ENCODE measurements at places on chromosomes 12 and 14.
A peak's percentile ranks its signal among the peaks of the same experiment; 100 is the strongest.

DNA sequence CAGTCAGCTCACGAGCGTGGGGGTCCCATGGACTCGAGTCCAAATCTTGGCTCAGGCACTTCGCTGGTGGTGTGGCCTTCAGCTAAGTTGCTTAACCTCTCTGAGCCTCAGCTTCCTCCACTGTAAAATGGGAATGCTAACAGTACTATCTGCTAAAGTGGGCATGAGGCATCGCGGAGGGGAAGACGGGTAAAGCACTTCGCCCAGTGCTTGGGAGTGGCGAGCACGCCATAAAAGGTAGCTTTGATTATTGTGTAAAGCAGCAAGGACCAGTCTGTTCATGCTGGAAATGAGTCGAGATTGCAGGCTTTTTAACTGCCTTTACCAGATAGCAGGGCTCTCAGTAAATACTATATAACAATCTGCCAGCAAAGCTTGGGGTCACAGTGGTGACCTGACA is 24.5 kb downstream of the HRK start:
- DNase-seq, result no peak

DNA sequence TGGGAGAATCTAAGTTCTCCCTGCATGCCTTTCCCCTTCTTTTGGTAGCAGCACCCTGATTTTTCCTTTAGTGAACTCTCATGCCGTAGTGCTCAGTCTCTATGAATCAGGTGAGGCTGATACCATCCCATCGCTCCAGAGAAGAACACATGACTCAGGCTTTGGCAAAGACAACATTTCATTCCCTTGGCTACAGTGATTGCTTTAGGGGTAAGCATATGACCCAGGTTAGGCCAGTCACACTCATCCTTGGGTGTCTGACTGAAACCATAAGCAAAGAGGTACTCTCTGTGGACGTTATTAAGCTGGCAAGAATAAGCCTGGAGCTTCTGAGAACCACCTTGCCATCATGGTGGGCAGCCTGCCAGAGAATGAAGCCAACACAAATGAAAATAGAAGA is 141.8 kb downstream of the MYRFL start:
- peak; percentile 26 for DNase-seq

- DNase-seq, result no peak
These were observed 41.8 kb downstream of the KIAA0586 start for GRCh38 chr14:58469309-58469708.

DNA sequence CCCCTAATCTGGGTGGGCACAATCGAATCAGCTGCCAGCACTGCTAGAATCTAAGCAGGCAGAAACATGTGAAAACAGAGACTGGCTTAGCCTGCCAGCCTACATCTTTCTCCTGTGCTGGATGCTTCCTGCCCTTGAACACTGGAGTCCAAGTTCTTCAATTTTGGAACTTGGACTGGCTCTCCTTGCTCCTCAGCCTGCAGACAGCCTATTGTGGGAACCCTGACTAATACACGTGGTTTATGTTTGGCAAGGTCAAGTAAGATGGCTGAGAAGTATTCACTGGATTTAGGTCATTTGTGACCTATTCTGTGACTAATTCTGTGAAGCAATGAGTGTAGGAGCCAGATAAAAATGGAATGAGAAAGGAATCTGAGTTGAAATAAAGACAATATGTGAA is 11.0 kb downstream of the GPR135 start:
- no peak for DNase-seq

GRCh38 chr12:108309674-108310312 is 29.3 kb downstream of the CMKLR1 start:
- DNase-seq, result no peak

DNA sequence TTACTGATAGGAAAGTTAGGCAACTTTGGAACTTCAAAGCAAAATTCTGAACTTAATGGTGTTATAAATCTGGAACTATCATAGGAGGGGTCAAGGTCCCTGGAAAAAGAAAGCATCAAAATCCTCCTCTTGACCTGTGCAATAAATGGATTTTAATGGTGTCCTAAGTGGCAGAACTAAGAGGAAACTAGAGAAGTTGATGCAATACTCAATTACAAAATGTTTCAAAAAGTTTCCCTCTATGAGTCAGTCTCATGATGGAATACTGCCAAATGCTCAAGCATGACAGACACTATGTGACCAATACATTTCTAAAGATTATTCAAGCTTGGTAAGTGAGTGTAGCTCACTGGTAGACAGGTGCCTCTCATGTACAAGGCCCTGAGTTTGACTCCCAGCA is 47.7 kb upstream of the ERGIC2 start:
- no peak for DNase-seq

GRCh38 chr12:25502118-25502517 is 51.0 kb downstream of the LMNTD1 start:
- no peak for DNase-seq

DNA sequence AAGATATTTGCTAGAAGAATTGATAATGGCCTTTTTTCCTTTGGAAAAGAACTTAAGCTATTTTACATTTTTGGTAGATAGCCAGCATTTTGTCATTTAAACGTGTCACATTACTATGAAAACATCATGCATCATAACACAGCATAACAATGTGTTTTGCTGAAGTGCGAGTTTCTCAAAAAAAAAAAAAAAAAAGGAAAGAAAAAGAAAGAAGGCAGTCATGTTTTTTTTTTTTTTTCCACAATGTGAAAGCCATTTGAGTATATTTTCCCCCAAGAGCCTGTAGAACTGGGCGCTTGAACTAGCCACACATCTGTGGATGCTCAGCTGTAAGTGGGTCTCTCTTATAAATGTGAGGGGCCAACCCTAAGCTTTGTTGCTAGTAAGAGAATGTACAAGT is 300.1 kb downstream of the AKAP6 start:
- DNase-seq, result no peak

- no peak for DNase-seq
These were observed 441.6 kb downstream of the PCNX1 start for GRCh38 chr14:71348817-71349216.

DNA sequence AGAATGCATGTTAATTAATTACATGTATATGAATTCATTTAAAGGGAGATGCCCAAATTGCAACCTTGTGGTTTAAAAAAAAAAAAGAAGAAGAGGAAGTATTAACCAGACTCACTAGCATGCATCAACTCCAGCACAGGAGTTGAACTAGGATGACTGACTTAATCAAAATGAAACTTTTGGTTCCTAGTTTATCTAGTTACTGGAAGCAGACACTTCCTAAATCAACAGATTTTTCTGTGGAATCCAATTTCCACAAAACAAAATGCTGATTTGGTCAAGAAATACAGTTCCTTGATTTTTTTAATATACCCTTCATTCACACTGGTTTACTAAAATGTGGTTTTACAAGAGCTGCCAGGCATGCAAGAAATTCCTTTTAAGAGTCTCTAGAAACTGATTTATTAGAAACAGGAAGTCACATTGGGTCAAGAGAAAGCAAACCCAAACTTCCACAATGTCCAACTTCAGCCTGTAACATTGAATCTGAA is 41.6 kb downstream of the ITPR2 start:
- no peak for DNase-seq

All from NCI-H446 (cell line).